ENCODE measurements at places on chromosomes 7 and 10.

- DNase-seq: no peak
Observed at GRCh38 chr10:116771101-116771958, 29.0 kb upstream of the HSPA12A start.

DNA sequence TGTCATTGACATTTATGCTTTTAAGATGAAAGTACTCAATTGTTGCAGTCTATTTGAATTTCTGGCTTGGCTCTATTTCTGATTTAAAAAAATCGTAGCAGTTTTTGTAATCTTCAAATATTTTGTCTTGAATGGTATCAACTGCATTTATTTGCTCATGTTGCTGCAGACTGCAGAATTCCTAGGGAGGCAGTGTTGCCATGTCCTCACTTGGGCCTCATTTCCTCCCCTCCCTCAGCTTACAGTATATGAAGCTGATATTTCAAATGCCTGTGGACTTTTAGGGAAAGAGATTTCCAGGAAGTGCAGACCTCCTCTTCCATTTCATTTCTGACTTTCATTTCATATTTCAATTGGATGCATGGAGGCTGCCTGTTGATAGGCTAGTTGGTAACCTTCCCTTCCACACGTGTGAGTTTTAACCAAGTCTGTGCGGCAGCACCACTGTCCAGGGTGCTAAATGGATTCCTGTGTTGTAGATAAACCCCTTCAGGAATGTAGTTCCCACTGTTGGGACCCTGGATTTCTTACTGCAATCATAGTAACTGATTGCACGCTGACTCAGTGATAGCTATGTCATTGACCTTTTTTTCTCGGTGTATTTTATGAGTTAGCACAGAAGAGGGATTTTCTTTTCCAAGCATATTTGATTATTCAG is 17.5 kb downstream of the VPS50 start:
- no peak for DNase-seq

- DNase-seq: no peak
Observed at GRCh38 chr10:95384011-95384704, 93.4 kb upstream of the PDLIM1 start.

- no peak for DNase-seq
Observed at GRCh38 chr10:71075759-71076472, 136.5 kb upstream of the UNC5B start.

GRCh38 chr10:24363070-24363469 is 154.1 kb downstream of the KIAA1217 start:
- DNase-seq: no peak

DNA sequence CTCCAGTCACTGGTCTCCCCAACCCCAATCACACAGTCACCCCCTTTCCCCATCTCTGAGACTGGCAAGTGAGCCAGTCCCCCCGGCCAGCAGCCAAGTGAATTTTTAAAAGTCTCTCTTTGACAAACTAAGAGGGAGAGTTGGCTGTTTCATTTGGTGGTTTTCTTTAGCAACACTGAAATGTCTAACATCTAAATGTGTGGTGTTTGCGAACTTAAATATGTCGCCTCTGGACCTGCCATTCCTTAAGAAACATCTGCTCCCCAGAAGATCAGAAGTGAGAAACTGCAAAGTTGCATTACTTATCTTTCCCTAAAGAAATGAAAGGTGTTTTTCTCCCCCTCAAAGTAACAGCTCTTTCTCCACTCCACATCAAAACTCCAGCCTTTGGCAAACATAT is 34.7 kb upstream of the PLXNA4 start:
- DNase-seq: no peak

- DNase-seq: no peak
Observed at GRCh38 chr10:125882596-125882995, 1.5 kb upstream of the DHX32 start.

- no peak for DNase-seq
Observed at GRCh38 chr10:675532-675931, 13.9 kb downstream of the DIP2C start.

DNA sequence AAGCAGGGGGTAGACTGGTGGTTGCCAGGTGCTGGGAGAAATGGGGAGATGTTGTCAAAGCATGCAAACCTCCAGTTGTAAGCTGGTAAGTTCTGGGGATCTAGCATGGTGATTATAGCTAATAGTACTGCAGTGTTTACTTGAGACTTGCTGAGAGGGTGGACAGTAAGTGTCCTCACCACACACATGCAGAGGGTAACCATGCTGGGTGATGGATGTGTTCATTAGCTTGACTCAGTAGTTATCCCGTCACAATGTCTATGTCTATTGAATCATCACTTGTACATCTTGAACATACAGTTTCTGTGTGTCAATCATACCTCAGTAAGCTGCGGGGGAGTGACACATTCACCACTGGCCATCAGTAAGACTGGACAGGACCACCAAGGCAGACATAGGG is 42.1 kb downstream of the GSDME start:
- no peak for DNase-seq

DNA sequence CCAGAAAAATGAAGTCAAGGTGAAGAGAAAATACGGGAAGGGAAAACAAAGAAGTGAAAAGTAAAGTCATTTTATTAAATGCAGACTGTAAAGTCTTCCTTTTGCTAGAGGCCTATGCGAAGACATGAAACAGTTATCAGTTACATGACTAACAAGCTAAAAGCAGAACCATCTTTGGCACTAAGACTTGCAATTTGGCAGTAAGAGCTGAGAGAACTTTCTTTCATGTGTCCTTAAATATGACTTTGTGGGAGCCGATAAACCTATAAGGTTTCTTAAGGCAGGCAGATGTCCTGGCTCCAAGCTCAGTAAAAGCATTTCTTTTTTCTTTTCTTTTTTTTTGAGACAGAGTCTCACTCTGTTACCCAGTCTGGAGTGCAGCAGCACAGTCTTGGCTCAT is 10.4 kb downstream of the ANLN start:
- DNase-seq: no peak

Measured in central memory CD4-positive, alpha-beta T cell (primary cell).